B cell (primary cell): ENCODE measurements at places on chromosomes 12 and 14. TPM values are rescaled to one million over a fixed set of nuclear protein-coding genes. Genes with fewer than 3 reads are reported as not detected.

Gene SLC6A15
- not detected in 2 replicates for polyA plus RNA-seq

- DNase-seq = no peak
Measured at GRCh38 chr12:106428384-106428783, 70.8 kb downstream of the POLR3B start.

DNA sequence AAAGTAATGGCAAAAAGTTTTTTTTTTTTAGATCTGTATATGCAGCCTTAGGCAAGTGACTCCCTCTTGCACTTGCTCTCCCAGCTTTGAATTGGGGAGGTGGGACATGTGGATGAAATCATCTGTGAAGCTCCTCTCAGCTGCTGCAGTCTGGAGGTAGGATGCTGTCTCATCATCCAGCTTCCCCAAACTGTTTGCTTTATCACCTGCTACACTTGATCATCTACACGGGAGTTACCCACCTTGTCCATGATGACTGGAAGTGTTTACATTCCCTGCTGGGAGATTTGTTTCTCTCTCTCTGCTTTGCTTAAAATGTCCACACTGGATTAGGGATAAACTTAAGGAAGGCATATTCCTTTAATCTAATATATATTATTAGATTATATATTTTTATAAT is 8.5 kb upstream of the FGF23 start:
- no peak for DNase-seq

DNA sequence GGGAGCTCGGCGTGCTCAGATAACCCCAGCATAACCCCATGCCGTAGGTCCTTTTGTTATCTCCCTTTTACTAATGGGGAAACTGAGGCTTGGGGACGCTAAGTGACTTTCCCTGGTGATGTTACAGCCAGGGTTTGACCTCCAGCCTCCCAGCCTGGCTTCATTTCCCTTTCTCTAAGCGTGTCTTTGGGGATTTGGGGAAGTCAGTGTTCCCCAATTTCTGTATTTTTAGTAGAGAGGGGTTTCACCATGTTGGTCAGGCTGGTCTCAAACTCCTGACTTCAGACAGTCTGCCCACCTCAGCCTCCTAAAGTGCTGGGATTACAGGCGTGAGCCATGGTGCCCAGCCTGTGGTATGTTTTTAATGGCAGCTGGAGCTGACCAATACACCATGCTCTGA is 85.4 kb downstream of the PHETA1 start:
- no peak for DNase-seq

GRCh38 chr12:47615711-47616110 is 90.1 kb downstream of the RPAP3 start:
- DNase-seq = no peak

GRCh38 chr14:95260537-95261361 is 59.0 kb downstream of the CLMN start:
- no peak for DNase-seq

GRCh38 chr14:44756554-44756953 is 205.2 kb downstream of the KLHL28 start:
- no peak for DNase-seq

- peak; percentile 82 for DNase-seq
Measured at GRCh38 chr14:74618078-74618952, 6.3 kb upstream of the LTBP2 start.

Gene PRIMA1
- not detected in 2 replicates for polyA plus RNA-seq

DNA sequence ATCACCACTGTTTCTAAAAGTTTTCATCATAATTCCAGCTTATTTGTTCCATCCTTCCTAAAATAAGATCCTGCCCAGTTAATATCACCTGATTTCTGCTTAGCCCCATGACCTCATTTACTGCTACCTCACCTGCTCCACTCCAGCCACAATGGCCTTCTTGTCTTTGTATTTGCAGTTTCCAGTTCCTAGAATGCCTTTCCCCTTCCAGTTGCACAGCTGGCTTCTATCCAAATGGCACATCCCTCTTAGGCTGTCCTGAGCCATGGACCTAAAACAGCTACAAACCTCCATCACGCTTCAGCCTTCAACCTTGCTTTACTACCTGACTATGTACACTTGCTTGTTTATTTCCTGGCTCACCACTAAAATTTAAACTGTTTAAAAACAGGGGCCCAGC is 6.5 kb upstream of the LGMN start:
- DNase-seq = no peak

DNA sequence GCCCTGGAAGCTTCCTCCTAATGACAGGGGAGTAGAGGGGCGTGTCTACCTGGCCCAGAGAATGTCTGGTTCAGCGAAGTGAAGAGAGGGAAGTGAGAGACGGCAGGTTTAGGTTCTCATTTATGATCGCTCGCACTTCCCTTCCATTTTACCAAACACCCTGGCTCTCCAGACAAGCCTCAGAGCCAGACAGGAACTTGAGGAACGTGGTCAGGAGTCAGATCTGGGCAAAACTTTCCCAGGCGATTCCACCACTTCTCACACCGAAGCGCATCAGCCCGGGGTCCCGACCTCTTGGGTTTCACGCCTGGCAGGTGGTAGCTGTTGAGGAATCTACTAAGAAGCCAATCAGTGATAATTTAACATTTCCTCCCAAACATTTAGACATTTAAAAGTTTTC is 21.3 kb downstream of the ACTN1 start:
- no peak for DNase-seq

DNA sequence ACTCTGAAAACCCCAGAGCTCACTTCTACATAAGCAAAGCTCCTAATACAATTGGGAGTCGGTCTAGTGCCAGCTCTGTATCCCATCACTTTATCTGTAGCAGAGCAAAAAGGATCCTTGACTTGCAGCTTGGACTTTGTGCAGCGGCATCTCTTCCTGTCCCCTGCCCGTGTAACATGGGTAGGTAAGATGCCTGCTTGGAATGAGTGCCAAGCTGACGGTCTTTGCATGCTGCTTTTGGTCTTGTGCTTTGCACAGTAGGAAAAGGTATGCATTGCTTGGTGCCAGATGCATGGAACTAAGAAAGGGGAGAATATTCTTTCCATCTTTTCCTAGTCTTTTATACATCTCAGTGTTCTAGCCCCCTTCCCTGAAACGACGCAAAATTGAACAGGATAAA is 6.9 kb upstream of the PLEKHH1 start:
- no peak for DNase-seq

DNA sequence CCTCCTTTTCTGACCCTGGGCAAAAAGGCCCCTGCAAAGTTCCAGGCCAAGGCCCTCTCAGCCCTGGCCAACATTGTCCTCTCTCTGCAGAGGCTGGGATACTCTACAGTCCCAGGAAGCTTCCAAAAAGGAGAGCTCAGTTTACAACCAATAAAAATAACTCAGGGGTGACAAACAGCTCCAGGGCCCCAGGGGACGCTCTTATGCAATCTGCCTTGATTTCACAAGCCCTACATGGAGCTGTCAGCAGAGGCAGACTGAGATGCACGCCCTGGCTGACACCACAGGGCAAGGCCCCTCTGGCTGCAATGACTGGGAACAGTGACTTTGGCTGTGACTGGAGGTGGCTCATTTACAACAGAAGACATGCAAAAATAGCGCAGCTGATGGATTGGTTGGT is 129.0 kb upstream of the MED13L start:
- DNase-seq = no peak

DNA sequence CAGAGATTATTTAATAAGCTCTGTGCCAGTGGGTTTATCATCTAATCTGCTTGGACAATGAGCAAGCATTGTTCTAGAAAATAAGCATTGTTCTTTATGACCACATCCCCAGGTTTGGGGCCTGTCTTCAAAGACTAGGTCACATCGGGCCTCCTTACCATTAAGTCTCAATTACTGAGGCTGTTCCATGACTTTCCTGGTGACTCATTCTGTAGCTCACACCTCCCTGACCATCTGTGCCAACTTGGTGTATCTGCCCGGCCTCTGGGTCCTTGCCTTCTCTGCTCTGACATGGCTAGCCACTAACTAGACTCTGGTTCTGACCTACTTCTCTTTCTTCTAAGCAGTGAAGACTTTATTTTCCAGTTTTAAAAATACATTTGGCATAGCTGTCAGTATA is 44.4 kb upstream of the PLEKHA5 start:
- DNase-seq = no peak

DNA sequence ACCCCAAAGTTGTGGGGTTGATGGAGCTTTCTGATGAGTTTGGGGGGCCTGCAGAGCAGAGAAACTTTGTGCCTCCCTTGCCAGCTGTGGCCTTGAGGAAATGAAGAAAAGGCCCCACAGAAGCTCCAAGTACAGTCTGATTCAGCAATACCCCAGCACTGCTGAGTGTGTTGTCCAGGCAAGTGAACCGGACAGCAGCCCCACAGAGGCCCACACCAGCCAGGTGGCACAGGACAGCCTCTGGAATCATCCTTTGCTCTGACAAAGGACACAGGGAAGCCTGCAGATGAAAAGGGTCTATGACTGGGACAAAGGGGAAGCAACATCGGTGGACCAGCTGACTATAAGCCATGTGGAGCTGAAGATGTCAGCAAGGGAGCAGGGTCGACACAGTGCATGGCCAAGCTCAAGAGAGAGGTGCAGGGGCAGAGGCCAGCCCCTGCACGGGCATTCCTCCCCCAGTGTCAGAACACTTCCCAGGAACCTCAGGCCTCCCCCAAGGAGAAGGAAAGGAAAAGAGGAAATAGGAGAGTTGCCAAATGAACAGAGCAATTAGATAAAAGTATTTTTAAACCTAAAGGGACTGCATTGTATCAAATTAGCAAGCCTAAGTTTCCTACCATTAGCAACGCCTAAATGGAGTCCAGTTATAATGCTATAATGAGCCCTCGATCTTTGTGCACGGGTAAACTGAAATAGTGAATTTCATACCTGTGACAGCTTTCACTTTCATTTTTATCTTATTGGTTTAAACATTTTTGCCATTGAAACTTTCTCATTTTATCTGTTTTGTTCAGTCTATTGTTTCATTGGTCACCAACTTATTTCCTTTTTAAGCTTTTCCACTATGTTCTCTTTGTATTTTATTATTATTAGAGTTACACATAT is 46.3 kb upstream of the PTGDR start:
- DNase-seq = peak; percentile 14

DNA sequence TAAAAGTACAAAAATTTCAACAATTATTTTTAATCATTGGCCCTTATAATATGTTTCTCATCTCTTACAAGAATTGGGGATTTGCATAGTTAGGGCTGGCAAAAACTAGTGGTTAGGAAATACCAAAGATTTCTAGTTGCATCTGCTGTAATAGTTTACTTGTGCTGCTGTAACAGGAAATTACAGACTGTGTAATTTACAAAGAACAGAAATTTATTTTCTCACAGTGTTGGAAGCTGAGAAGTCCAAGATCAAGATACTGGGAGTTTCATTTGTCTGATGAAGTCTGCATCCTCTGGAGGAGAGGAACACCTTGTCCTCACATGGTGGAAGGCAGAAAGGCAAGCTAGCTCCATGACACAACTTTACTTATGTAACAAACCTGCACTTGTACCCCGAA is 157.0 kb downstream of the FLRT2 start:
- DNase-seq = no peak

Gene KLRF2
- polyA plus RNA-seq = 0.36 TPM in 1 of 2 replicates, not detected in the other

GRCh38 chr14:56125772-56126636 is 7.8 kb downstream of the PELI2 start:
- no peak for DNase-seq

DNA sequence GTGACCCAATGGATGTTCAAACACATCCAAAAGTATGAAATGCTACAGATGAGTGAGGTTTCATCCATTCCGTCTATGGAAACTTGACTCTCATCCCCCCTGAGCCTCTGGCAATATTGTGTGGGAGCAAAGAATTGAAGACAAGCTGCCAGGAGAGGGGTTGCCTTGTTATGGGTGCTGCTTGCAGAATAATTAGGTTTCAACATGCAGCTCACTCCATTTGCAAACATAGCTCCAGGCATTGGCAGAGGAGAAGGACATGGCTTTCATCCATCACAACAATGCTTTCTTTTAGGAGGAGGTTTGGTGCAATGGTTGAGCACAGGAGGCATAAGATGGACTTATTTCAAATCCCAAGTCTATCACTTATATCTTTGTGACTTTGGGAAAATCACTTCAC is 220.7 kb upstream of the SRRM4 start:
- no peak for DNase-seq

DNA sequence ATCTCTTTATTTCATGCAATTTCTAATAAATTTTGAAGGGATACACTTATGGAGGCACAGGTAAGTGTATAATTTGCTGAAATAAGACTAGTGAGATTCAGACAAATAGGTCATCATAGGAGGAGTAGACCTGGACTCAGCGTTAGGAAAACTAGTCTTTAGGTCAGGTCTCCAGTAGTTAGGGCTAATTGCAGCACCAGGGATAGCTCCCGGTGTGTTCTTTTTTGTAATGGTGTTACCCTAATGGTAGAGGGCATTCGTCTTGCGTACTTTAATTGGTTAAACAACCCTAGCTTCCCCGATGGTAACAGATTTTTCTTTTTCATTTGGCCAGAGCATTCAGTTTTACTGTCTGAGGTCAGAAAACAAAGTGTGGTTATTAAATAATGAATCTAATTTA is 64.9 kb downstream of the ARID2 start:
- no peak for DNase-seq
